ENCODE measurements at places on chromosomes 3 and 15.

GRCh38 chr15:50051811-50052419 is 67.1 kb downstream of the ATP8B4 start:
- DNase-seq, result peak; percentile 92

DNA sequence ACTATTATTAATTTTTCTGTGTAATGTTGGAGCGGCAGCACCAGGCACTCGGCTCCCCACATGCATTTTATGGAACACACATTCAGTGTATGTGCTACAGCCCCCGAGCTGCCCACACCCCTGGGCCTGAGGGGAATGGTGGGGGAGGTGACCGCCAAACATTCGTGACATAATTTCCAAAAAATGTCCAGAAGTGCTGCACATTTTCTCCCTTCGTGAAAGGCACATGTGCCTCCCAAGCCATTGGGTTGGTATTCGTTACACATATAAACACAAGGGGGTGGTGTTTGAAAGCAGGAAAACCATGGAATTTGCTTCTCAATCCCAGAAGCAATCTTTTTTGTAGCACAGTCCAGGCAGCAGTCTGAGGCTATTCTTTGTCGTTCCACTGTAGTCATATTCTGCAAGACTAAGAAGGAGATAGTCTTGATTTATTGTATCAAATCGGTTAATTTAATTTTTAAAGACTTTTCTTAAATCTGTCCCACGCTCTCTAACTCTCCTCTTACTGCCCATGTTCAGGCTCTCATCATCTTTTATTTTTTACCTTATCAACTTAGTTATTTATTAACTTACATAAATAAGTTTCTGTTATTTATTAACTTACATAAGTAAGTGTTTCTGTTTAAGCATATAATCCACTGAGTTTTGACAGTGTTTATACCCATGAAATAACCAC is 39.2 kb upstream of the POLR2M start:
- DNase-seq, result peak; percentile 79

- DNase-seq, result no peak
These were observed 35.2 kb downstream of the HMCES start for GRCh38 chr3:129313665-129314385.

DNA sequence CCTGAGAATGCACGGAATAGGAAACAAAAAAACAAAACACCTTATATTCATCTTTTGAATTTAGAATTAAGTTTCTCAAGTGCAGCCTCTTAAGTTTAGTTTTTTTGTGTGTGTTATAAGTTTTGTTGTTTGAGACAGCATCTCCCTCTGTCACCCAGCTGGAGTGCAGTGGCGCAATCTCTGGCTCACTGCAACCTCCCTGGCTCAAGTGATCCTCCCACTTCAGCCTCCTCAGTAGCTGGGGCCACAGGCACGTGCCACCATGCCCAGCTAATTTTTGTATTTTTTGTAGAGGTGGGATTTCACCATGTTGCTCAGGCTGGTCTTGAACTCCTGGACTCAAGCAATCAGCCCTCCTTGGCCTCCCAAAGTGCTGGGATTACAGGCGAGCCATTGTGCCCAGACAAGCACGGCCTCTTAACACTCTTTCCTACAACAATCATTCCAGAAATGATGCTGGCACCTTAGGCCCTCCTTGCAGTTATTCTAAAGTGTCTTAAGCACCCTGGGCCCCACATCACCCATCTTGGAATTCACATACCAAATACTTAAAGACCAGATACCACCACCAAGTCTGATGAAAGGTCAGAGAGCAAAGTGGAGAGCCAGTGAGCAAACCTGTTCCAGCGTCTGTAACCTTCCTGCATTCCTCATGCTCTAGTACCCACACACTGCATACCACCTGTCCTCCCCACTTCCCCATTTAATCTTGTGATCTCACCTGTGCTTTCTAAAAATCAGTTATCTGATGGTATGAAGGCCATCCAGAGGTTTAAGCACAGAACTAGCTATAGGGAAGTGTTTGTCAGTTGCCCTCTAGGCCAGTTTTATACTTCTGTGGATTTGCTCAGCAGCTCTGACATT is 6.9 kb upstream of the SPG11 start:
- no peak for DNase-seq

- no peak for DNase-seq
These were observed 147.3 kb upstream of the TLE3 start for GRCh38 chr15:70244978-70245542.
